Vein endothelial cell (primary cell): ENCODE measurements at places on chromosomes 7 and 10. TPM values are rescaled to one million over a fixed set of nuclear protein-coding genes. Genes with fewer than 3 reads are reported as not detected.

The ASIC3 gene
- total RNA-seq = 0.29 and 0.33 TPM in 2 replicates

The ANXA8L1 gene
- total RNA-seq = 0.19 TPM in 1 of 2 replicates, not detected in the other

The TEX36 gene
- total RNA-seq = not detected in 2 replicates

The OR2A14 gene
- not detected in 2 replicates for total RNA-seq

The RADIL gene
- 0.48 and 0.65 TPM in 2 replicates for total RNA-seq

The KCNH2 gene
- total RNA-seq = under 0.01 TPM in 1 of 2 replicates, not detected in the other

The ANKRD22 gene
- total RNA-seq = not detected in 2 replicates

The AKR1C8 gene
- total RNA-seq = not detected in 2 replicates

The GLI3 gene
- 2.9 and 3.6 TPM in 2 replicates for total RNA-seq

The ATOH7 gene
- total RNA-seq = not detected in 2 replicates

The ANKRD61 gene
- not detected in 2 replicates for total RNA-seq

The LRRD1 gene
- under 0.01 and 0.19 TPM in 2 replicates for total RNA-seq

The DRGX gene
- total RNA-seq = not detected in 2 replicates

The SH2D4B gene
- total RNA-seq = under 0.01 and 0.10 TPM in 2 replicates

The SLC25A13 gene
- total RNA-seq = 31.4 and 41.1 TPM in 2 replicates

The MAP3K8 gene
- total RNA-seq = 4.6 and 5.8 TPM in 2 replicates

The CYP3A7 gene
- total RNA-seq = 0.10 TPM in 1 of 2 replicates, not detected in the other

The PHKG1 gene
- 0.19 and 0.33 TPM in 2 replicates for total RNA-seq

The PDAP1 gene
- total RNA-seq = 63.8 and 67.6 TPM in 2 replicates

The ADRB1 gene
- 3.0 and 12.4 TPM in 2 replicates for total RNA-seq

The INHBA gene
- total RNA-seq = 15.4 and 21.2 TPM in 2 replicates

The EFCAB10 gene
- total RNA-seq = 0.29 TPM in 1 of 2 replicates, not detected in the other

The TEX47 gene
- total RNA-seq = not detected in 2 replicates

The NKX1-2 gene
- total RNA-seq = not detected in 2 replicates

The MYOZ1 gene
- total RNA-seq = not detected in 2 replicates

The EGFR gene
- total RNA-seq = 3.6 and 5.3 TPM in 2 replicates

The MACC1 gene
- not detected in 2 replicates for total RNA-seq

The AKR1E2 gene
- 7.2 and 15.7 TPM in 2 replicates for total RNA-seq

The LIPN gene
- total RNA-seq = not detected in 2 replicates

The TRIP6 gene
- 92.8 and 104 TPM in 2 replicates for total RNA-seq

The GRID1 gene
- total RNA-seq = 0.10 TPM in 1 of 2 replicates, not detected in the other

The ANKRD7 gene
- 0.33 and 0.57 TPM in 2 replicates for total RNA-seq

The TMED4 gene
- total RNA-seq = 87.9 and 114 TPM in 2 replicates

The DKK1 gene
- total RNA-seq = 81.9 and 83.0 TPM in 2 replicates

The NCF1 gene
- not detected in 2 replicates for total RNA-seq

The ZCWPW1 gene
- 0.29 and 0.98 TPM in 2 replicates for total RNA-seq

The POLR2J3 gene
- 85.0 and 93.7 TPM in 2 replicates for total RNA-seq

The HOGA1 gene
- total RNA-seq = 0.33 and 0.38 TPM in 2 replicates

The ZNF239 gene
- 1.1 and 2.6 TPM in 2 replicates for total RNA-seq

The HOXA9 gene
- 10.8 and 18.2 TPM in 2 replicates for total RNA-seq

The KAZALD1 gene
- 0.33 and 0.57 TPM in 2 replicates for total RNA-seq

The TRIM74 gene
- not detected in 2 replicates for total RNA-seq

The DENND11 gene
- 45.5 and 50.3 TPM in 2 replicates for total RNA-seq

The OPALIN gene
- total RNA-seq = not detected in 2 replicates

The SPDYE16 gene
- total RNA-seq = under 0.01 TPM in 1 of 2 replicates, not detected in the other

The SPDYE18 gene
- 0.33 TPM in 1 of 2 replicates, not detected in the other for total RNA-seq

The AGAP3 gene
- total RNA-seq = 84.4 and 104 TPM in 2 replicates
